Testis (tissue), 5 donors: ENCODE measurements at places on chromosomes 6 and 20.
A peak's percentile ranks its signal among the peaks of the same experiment; 100 is the strongest.

- DNase-seq: no peak
Observed at GRCh38 chr6:161445021-161445799, 171.3 kb upstream of the AGPAT4 start.

GRCh38 chr6:94443701-94444100 lies 1024.3 kb upstream of the EPHA7 start:
- no peak for DNase-seq

- DNase-seq: no peak
Observed at GRCh38 chr20:57769756-57770155, 59.9 kb upstream of the PMEPA1 start.

- peak; percentile 56 for DNase-seq
Observed at GRCh38 chr6:156832231-156832647, 55.1 kb downstream of the ARID1B start.

DNA sequence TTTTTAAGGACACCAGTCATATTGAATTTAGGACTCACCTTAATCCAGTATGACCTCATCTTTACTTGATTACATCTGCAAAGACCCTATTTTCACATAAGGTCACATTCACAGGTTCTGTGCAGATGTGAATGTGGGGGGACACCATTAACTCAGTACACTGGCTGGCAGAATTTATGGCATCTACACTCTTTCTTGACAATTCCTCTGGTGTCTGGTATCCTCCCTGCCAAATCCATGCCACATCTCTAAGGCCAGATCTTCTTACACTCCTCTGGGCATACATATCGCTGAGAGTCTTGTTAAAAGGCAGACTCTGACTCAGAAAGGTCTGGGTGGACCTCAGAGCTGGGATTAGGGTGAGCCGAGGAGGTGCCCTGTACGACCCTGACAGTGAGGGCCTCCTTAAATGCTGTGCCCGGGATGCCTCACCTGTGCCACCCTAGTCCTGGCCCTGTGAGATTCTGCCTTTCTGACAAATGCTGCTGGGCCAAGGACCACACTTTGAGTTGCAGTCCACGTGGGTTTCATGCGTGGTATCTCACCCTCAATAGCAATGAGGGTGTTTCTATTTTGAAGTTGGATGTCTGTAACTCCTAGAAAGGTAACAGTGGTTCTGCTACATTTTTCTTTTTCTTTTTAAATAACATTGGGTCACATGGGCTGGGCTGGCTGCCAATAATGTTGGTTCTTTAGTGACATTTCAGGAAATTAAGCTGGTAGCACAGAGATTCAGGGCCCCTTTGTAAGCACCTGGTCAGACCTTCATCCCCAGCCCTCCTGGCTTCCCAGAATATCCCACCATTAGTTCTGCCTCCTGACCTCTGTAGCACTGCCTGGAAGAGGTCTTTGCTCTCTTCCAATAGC lies 17.2 kb upstream of the LRRN4 start:
- DNase-seq: no peak

GRCh38 chr6:165842281-165842936 lies 179.4 kb upstream of the PDE10A start:
- DNase-seq: no peak

DNA sequence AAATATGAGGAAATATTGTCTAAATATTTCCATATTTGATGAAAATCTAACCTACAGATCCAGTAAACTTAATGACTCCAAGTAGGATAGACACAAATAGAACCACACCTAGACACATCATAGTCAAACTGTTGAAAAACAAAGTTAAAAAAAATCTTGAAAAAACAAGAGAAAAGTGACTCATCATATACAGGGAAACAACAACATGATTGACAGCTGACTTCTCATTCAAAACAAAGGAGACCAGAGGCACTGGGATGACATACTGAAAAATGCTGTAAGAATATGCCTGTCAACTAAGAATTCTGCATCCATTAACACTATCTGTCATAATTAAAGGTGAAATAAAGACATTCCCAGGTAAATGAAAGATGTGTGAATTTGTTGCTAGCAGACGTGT lies 38.8 kb downstream of the BMP2 start:
- DNase-seq: no peak

DNA sequence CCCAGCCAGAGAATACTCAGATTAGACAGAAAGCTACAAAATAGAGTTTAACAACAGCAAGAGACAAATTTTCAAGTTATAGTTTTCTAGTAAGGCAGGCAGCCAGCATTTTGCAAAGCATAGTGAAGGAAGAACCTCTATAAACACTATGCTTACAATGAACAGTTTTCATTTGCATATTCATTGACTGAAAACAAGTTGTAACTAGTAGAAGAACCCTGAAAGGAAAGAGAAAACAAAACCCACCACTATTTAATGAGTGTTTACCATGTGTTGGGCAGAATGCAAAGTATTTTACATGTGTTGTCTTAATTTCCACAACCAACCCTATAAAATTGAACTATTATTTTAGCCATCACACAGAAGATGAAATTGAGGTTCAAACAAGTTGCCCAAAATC lies 196.1 kb downstream of the UBE3D start:
- no peak for DNase-seq

- DNase-seq: no peak
Observed at GRCh38 chr6:8750627-8751026, 315.3 kb upstream of the SLC35B3 start.

GRCh38 chr6:54335871-54336270 lies 27.6 kb downstream of the TINAG start:
- no peak for DNase-seq

DNA sequence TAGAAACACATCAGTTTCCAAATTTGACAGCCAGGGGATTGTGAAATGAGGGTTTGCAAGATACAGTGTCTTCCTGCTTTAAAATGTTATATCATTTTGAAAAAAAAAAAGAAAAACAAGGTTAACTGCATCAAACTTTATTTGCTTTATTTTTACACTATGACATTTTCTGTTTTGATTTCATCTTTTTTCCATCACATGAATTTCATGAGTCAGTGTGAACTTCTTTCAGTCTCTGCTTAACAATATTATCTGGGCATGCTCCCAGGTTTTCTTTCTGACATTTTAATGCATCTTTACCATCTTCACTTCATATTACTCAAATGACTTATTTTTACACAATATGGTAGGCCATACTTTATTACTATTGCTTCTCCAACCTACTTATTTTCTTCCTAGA lies 1.9 kb downstream of the NCOA7 start:
- DNase-seq: no peak

- DNase-seq: peak; percentile 62
Observed at GRCh38 chr6:56370127-56370540, 122.8 kb upstream of the COL21A1 start.

DNA sequence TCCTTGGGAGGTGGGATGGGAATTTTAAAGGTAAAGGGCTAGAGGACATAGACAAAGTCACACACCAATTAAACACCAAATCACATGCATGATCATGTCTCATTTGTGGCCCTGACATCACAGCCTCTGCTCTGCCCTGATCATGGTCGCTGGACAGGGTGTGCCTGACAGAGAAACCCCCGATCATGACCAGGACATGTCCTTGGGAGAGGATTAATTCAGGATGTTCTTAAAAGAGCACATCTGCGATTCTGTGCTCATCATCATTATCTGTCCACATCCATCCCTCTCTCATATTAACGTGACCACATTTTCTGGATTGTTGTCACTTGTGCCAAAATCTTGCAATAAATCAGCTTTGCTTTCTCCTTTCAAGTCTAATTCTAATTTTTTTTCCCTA lies 7.7 kb upstream of the PBOV1 start:
- no peak for DNase-seq

DNA sequence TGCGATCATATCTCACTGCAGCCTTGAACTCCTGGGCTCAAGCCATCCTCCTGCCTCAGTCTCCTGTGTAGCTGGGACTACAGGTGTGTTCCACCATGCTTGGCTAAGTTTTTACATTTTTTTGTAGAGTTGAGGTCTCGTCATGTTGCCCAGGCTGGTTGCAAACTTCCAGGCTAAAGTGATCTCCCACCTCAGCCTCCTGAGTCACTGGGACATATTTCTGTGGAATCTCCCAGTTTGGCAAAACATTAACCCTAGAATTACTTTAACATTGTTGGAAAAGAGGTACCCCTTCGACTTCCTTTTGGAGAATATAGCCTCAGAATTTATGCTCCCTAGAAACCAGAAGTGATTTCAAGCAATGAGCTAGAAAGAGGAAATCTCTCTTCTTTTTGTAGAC lies 57.2 kb downstream of the SHLD1 start:
- no peak for DNase-seq

- no peak for DNase-seq
Observed at GRCh38 chr20:50215101-50215690, 24.6 kb downstream of the CEBPB start.

GRCh38 chr6:35496841-35497570 lies at the start of gene TEAD3:
Gene TEAD3 (minus strand): TSS chr6:35497079.
- DNase-seq: peak; percentile 43

DNA sequence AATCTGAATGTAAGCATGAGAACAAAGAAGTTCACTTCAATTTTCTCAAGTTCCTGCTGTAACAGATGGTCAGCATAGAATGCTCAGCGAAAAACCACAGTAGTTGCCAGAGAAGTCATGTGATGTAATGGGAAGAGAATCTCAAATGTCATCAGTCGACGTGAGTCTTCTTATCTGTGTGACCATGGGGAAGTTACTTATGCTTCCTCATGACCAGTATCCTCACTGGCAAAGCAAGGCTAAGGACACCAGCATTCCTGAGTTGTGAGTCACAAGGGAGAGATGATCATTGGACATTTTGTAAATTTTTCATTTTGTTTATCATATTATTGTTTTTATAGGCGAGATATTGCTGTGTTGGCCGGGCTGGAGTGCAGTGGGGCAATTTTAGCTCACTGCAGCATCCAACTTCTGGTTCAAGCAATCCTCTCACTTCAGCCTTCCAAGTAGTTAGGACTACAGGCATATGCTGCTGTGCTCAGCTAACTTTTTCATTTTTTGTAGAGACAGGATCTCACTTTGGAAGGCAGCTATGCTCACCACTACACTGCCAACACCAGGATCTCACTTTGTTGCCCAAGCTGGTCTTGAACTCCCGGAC lies 21.9 kb downstream of the SGK1 start:
- DNase-seq: peak; percentile 85

- DNase-seq: peak; percentile 42
Observed at GRCh38 chr20:257419-257818, at the start of gene DEFB132. Gene DEFB132 (plus strand): TSS chr20:257724. CDS start chr20:257779, 55 bp downstream.

- no peak for DNase-seq
Observed at GRCh38 chr6:72621291-72622093, at the start of gene KCNQ5. Gene KCNQ5 (plus strand): TSS chr6:72622064.

- DNase-seq: no peak
Observed at GRCh38 chr6:32989368-32989767, 20.0 kb downstream of the HLA-DOA start.

DNA sequence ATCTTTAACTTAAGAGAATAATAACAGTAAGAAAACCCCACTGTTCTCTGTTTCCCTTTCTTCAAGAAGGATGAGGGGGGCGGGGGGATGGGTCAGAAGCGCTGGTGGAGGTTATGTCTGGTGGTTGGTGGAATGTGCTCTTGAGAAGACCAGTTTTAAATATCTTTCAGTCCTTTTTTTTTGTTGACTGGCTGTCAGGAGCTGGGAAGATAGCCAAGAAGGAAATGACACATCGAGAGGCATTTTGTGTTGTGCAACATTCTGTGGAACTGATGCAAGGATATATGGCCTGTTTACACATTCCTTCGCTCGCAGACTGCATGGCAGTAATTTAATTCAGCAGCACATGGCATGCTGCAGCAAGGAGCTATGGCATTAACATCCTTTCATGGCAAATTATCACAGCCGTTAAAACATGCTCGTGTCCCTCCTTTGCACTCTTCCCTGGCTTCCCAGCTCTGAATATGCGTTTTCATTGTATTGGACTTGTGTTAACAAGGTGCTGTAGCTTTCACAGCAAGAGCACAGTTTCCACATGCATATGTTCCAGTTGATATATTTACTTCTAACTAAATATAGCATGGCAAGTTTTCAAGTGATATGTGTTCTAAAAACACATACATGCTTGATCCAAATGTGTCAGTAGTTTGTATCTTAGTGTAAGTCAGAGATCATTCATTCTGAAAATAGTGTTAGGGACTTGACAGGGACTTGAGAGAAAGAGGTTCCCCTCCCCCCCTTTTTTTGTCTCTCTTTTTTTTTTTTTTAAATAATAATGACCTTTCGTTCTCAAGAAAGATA lies 68.2 kb upstream of the SUPT3H start:
- peak; percentile 20 for DNase-seq

- DNase-seq: no peak
Observed at GRCh38 chr6:35059596-35060345, 81.4 kb downstream of the TCP11 start.

- DNase-seq: no peak
Observed at GRCh38 chr6:139344186-139344963, 30.1 kb downstream of the CITED2 start.

DNA sequence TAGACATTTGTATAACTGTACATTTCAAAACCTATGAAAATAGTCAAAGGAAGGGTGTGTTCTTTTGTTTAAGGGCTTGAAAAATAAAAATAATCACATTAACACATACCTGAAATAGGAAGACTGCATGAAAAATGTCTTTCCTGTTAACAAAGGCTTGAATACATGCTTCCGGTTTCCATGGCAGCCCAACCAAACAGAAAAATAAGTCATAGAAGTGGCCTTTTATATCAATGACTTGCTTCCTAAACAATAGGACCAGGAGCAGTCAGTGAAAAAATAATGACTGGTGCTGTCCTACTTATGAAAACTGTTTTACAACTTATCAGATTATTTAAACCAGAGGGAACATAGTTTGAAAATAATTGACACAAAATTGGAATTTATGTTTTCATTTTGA lies 412.6 kb upstream of the PLCB4 start:
- no peak for DNase-seq

- DNase-seq: no peak
Observed at GRCh38 chr20:63210011-63210605, 5.8 kb downstream of the YTHDF1 start.

GRCh38 chr6:148934961-148935360 lies 188.1 kb downstream of the UST start:
- DNase-seq: no peak

- DNase-seq: peak; percentile 51
Observed at GRCh38 chr6:4055420-4056041, 23.4 kb downstream of the FAM217A start.

- no peak for DNase-seq
Observed at GRCh38 chr6:160519133-160519532, 144.9 kb downstream of the LPA start.

GRCh38 chr6:106199331-106199730 lies 113.2 kb downstream of the PRDM1 start:
- no peak for DNase-seq

DNA sequence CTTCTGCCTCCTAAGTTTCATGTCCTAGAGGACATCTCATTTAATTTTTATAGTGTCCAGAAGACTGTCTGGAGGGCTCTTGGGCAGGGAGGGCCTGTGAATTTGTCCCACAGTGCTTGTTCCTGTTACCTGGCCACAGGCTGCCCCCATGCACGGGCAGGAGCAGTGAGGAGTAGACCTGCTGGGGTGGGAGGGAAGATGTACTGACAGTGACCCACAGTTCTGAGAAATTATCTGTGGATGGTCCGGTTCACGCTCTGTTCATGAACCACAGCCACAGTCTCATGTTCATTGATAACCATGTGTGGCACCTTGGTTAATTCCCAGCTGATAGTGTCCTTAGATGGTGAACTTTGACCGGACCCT lies 18.8 kb upstream of the ZNF831 start:
- DNase-seq: no peak
